ENCODE measurements at places on chromosomes 3 and 15. TPM values are rescaled to one million over a fixed set of nuclear protein-coding genes. Genes with fewer than 3 reads are reported as not detected.

DNA sequence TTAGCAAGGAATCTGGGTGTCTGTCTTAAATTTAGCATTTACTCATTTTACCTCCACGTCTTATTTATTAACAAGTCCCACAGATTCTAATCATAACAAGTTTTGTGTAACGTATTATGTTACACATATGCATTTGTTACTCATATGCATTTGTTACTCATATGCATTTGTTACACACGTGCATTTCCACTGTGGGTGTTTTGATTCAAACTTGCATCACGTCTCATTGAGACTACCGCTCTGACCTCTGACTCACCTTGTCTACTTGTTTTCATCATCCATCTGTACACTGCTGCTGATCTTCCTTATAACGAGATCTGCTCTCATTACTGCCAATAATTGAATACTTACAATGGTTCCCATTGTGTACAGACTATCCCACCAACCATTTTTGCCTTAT is 1141.4 kb downstream of the TBL1XR1 start:
- H3K36me3 ChIP-seq = no peaks in the 10 kb centered on the region
- H3K27ac ChIP-seq = no peak overlapping the region
- no peak for DNase-seq
- no peaks in the 10 kb centered on the region for H3K4me1 ChIP-seq
- no peaks in the 10 kb centered on the region for H3K27me3 ChIP-seq

DNA sequence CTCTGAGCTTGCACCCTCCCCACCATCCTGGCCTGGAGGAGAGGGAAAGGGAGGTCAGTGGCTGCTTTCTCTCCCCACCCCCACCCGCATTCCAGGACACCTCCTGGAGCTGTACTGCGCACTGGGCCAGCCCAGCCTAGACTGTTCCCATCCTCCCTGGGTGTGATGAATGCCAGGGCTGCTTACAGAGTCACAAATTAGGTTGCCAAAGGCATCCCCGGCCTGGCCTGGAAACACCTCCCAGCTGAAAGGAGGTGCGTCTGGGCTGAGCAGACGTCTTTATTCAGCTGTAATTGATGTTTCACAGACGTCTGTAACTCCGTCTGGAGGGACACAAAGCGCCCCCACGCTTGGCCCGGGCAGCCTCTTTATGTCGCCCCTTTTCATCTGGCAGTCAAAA is 47.6 kb downstream of the RHCG start:
- H3K27me3 ChIP-seq = no peaks in the 10 kb centered on the region
- no peak overlapping the region for H3K27ac ChIP-seq
- H3K4me1 ChIP-seq = no peaks in the 10 kb centered on the region
- no peak overlapping the region for H3K4me3 ChIP-seq
- no peak for DNase-seq
- no peaks in the 10 kb centered on the region for H3K36me3 ChIP-seq

- H3K4me1 ChIP-seq = no peaks in the 10 kb centered on the region
- no peak for DNase-seq
- H3K27me3 ChIP-seq = no peaks in the 10 kb centered on the region
- H3K4me3 ChIP-seq = no peak overlapping the region
- no peaks in the 10 kb centered on the region for H3K36me3 ChIP-seq
- no peak overlapping the region for H3K27ac ChIP-seq
These were observed 91.9 kb upstream of the PRR23C start for GRCh38 chr3:139136469-139137202.

GRCh38 chr15:74396146-74396438 is 28.6 kb upstream of the CYP11A1 start:
- no peaks in the 10 kb centered on the region for H3K36me3 ChIP-seq
- no peaks in the 10 kb centered on the region for H3K27me3 ChIP-seq
- H3K27ac ChIP-seq = no peak overlapping the region
- no peak overlapping the region for H3K4me3 ChIP-seq

DNA sequence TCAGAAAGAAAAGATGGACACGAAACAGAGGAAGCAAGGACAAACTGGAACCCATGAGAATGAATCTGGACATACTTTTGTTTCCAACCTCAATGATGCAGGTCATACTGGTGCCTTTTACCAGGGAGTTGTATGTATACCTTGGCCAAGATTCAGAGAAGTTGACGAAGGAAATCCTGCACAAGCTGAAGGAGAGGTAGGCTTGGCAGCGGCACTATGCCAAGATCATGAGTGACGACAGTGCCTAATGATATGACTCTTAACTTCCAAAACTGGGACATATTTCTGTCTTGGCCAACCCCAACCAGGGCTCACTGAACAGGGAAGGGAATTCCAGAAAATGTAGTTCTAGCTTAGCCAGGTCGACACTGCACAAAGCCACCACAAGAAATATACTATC is 149.2 kb upstream of the SLCO3A1 start:
- no peaks in the 10 kb centered on the region for H3K27me3 ChIP-seq
- peaks cover 4% of the 10 kb centered on the region for H3K4me1 ChIP-seq
- peak overlapping the region; percentile 16 for H3K27ac ChIP-seq
- peak; percentile 86 for DNase-seq
- H3K4me3 ChIP-seq = no peak overlapping the region

Gene RAD54L2
- polyA plus RNA-seq = 3.9 TPM

- no peaks in the 10 kb centered on the region for H3K36me3 ChIP-seq
- no peak for DNase-seq
- H3K27ac ChIP-seq = no peak overlapping the region
- no peaks in the 10 kb centered on the region for H3K4me1 ChIP-seq
- H3K27me3 ChIP-seq = no peaks in the 10 kb centered on the region
These were observed 282.6 kb downstream of the KLF13 start for GRCh38 chr15:31609258-31609681.

- no peak for DNase-seq
- H3K4me1 ChIP-seq = no peaks in the 10 kb centered on the region
- H3K27me3 ChIP-seq = no peaks in the 10 kb centered on the region
These were observed 297.5 kb upstream of the CTNNB1 start for GRCh38 chr3:40901796-40902195.

Gene RGMA
- 8.0 TPM for polyA plus RNA-seq

- no peak for DNase-seq
- no peak overlapping the region for H3K4me3 ChIP-seq
- no peak overlapping the region for H3K27ac ChIP-seq
- H3K36me3 ChIP-seq = no peaks in the 10 kb centered on the region
- H3K4me1 ChIP-seq = no peaks in the 10 kb centered on the region
- no peaks in the 10 kb centered on the region for H3K27me3 ChIP-seq
These were observed 28.7 kb downstream of the HDGFL3 start for GRCh38 chr15:83178869-83179325.

GRCh38 chr3:71358243-71358642 is 225.3 kb downstream of the FOXP1 start:
- no peaks in the 10 kb centered on the region for H3K27me3 ChIP-seq
- no peak overlapping the region for H3K27ac ChIP-seq
- peaks cover 3% of the 10 kb centered on the region for H3K36me3 ChIP-seq
- H3K4me3 ChIP-seq = no peak overlapping the region

DNA sequence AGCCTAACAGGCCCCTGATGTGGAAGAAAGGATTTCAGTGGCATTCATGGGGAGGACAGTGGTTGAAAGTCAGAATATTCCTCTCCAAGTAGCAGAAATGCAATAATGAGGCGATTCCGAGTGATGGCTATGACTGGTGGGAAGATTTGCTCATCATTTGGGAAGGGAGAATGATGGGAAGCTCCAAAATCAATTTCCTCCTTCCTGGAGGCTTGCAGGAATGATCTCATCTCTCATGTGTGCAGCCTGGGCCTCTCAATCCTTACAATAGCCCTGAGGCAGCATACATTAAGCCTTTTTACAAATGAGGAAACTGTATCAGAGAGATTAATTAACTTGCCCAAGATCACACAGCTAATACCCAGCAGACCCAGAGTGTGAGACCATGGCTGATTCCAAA is 58.7 kb downstream of the BOC start:
- DNase-seq = no peak
- peaks cover 1% of the 10 kb centered on the region for H3K4me1 ChIP-seq
- H3K27me3 ChIP-seq = no peaks in the 10 kb centered on the region
- peaks cover 44% of the 10 kb centered on the region for H3K36me3 ChIP-seq
- no peak overlapping the region for H3K4me3 ChIP-seq

DNA sequence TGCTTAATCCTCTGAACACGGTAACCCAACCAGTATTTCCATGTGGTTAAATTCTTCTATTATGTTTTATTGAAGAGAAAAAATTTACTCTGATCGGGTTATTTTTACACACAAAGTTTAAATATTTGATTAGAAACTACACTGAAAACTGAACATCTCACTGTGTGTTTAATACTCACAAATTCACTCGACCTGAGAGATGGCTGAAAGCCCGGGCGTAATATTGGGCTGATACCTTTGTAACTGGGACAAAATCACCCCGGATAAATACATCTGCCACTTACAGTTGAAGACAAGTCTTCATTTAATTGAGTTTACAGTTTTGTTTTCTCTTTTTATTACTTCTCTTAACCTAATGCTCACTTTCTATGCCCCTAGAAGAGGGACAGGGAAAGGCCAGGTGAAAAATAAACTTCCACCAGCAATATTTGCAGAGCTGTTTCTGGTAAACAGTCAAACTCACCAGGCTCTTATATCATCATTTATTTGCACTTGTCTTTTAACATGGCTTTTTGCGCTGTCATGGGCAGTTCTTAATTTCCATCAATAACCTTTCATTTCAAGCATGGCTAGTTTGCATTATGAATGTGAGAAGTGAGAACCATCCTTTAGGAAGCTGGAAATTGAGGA is 145.6 kb upstream of the TMCO5A start:
- no peak for DNase-seq
- H3K4me1 ChIP-seq = no peaks in the 10 kb centered on the region
- H3K27me3 ChIP-seq = no peaks in the 10 kb centered on the region

Gene SUCNR1
- not detected for polyA plus RNA-seq

- no peak overlapping the region for H3K27ac ChIP-seq
- H3K4me3 ChIP-seq = no peak overlapping the region
- DNase-seq = no peak
- no peaks in the 10 kb centered on the region for H3K27me3 ChIP-seq
- H3K36me3 ChIP-seq = no peaks in the 10 kb centered on the region
- no peaks in the 10 kb centered on the region for H3K4me1 ChIP-seq
These were observed 521.1 kb downstream of the NR2F2 start for GRCh38 chr15:96851613-96852012.

Gene C15orf39
- polyA plus RNA-seq = 7.5 TPM

- no peaks in the 10 kb centered on the region for H3K36me3 ChIP-seq
- H3K27ac ChIP-seq = no peak overlapping the region
- peaks cover 10% of the 10 kb centered on the region for H3K4me1 ChIP-seq
- no peaks in the 10 kb centered on the region for H3K27me3 ChIP-seq
These were observed 94.2 kb downstream of the PLXNA1 start for GRCh38 chr3:127077068-127077467.

DNA sequence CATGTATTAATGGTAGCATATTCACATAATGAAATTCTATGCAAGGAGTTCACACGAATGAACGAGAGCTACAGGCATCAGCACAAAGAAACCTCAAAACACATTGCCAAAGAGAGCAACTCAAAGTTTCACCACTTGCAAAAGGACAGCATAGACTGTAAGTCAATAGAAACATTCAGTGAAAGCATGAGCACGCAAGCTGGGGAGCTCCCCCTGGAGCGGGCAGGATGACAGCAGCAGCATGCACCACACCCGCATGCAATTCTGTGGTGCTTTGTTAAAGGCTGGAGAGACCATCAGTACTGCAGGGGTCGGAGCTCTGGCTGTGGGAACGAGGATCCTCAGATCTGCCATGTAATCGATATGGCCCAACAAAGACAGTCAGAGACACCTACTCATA is 18.7 kb downstream of the OCA2 start:
- no peaks in the 10 kb centered on the region for H3K4me1 ChIP-seq
- no peak overlapping the region for H3K4me3 ChIP-seq
- no peaks in the 10 kb centered on the region for H3K36me3 ChIP-seq
- no peak overlapping the region for H3K27ac ChIP-seq

Gene LARP6
- polyA plus RNA-seq = 27.2 TPM

Gene GP5
- not detected for polyA plus RNA-seq

GRCh38 chr15:31517711-31518110 is 191.1 kb downstream of the KLF13 start:
- no peaks in the 10 kb centered on the region for H3K36me3 ChIP-seq
- H3K4me3 ChIP-seq = no peak overlapping the region
- no peaks in the 10 kb centered on the region for H3K27me3 ChIP-seq
- no peaks in the 10 kb centered on the region for H3K4me1 ChIP-seq

Gene GOLGA8K
- 0.61 TPM for polyA plus RNA-seq

Gene AMIGO3
- polyA plus RNA-seq = 0.83 TPM

DNA sequence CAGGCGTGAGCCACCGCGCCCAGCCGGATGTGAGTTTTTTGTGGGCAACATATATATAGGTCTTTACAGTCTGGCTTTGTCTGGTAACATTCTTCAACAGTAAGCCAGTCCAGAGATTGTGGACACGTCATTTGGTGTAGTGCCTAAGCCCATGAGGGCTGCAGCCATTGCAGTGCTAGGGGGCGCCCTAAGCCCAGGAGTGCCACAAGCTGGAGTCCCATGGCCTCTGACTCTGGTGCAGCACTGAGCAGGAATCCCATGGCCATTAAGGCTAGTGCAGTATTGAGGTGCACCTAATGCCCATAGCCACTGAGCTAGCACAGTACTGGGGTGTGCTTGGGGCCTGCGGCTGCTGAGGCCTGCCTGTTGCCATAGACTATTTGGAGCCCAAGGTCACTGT is 136.4 kb upstream of the NDN start:
- H3K27me3 ChIP-seq = no peaks in the 10 kb centered on the region
- no peaks in the 10 kb centered on the region for H3K36me3 ChIP-seq
- no peaks in the 10 kb centered on the region for H3K4me1 ChIP-seq
- DNase-seq = no peak
- no peak overlapping the region for H3K27ac ChIP-seq
- H3K4me3 ChIP-seq = no peak overlapping the region

- H3K36me3 ChIP-seq = no peaks in the 10 kb centered on the region
- H3K27ac ChIP-seq = no peak overlapping the region
- DNase-seq = no peak
- no peak overlapping the region for H3K4me3 ChIP-seq
- no peaks in the 10 kb centered on the region for H3K4me1 ChIP-seq
- no peaks in the 10 kb centered on the region for H3K27me3 ChIP-seq
These were observed 81.7 kb downstream of the WNT5A start for GRCh38 chr3:55405436-55405835.

DNA sequence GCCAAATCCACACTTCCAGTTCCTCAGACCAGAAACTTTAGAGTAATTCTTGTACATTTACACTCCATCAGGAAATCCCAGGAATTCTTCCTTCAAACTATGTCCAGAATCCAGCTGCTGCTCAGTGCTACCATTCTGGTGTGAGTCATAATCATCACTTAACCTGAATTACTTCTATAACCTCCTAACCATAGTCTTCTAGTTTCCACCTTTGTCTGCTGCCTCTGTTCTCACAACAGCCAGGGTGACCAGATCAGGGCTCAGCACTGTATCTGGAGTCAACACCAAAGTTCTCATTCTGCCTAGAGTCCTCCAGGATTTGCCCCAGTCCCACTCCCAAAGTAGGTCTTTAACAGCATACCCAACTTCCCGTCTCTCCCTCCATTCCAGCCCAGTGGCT is 3.4 kb downstream of the CLDND1 start:
- no peaks in the 10 kb centered on the region for H3K27me3 ChIP-seq
- H3K4me1 ChIP-seq = peaks cover 15% of the 10 kb centered on the region
- no peak for DNase-seq

- no peak for DNase-seq
- no peak overlapping the region for H3K4me3 ChIP-seq
- no peaks in the 10 kb centered on the region for H3K27me3 ChIP-seq
- H3K4me1 ChIP-seq = peaks cover 6% of the 10 kb centered on the region
- H3K27ac ChIP-seq = no peak overlapping the region
- H3K36me3 ChIP-seq = peaks cover 19% of the 10 kb centered on the region
These were observed 14.3 kb downstream of the ABCC5 start for GRCh38 chr3:184003187-184003967.

Measured in stomach (tissue), 19 donors.